ENCODE measurements at places on chromosomes 7 and 10.

GRCh38 chr7:139981511-139981895 is 81.2 kb downstream of the PARP12 start:
- no peaks in the 10 kb centered on the region for H3K36me3 ChIP-seq

DNA sequence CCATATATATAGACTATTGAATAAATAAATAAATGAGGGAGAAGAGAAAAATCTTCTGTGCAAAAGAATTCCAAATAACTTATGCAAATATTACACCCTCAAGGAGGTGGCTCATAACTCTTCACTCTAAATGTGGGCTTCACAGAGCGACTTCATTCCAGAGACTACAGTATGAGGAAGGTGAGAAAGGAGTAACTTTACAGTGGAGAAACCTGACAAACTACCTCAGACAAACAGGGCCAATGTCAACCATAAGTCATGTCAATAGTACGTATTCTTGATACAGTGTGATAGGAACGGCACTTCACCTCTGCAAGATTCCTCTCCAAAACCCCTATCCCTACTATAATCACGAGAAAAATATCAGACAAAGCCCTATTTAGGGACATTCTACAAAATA is 158.4 kb upstream of the NAMPT start:
- H3K27ac ChIP-seq: no peak overlapping the region
- no peak overlapping the region for H3K4me3 ChIP-seq
- no peak for DNase-seq
- no peaks in the 10 kb centered on the region for H3K36me3 ChIP-seq

- no peaks in the 10 kb centered on the region for H3K27me3 ChIP-seq
- DNase-seq: no peak
- no peak overlapping the region for H3K4me3 ChIP-seq
- H3K27ac ChIP-seq: no peak overlapping the region
These were observed 478.7 kb downstream of the GRM8 start for GRCh38 chr7:126774077-126774476.

DNA sequence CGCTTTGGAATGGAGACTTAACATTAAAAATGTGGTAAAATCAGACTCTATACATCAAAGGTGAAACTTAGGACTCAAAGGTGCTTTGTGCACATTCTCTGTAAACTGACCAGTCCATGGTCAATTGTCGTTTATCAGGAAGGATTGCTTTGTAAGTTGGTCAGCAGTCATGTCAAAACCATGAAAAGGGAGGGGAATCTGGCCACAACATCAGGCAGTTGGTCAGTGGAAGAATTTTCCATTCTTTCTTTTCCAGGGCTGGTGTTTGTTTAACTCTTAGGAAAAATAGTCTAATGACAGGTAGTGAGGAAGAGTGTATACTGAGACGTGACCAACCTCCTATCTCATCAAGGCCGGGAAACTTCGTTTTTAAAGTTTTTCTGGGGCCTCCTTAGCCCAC is 226.5 kb downstream of the ADK start:
- no peak overlapping the region for H3K27ac ChIP-seq
- no peak for DNase-seq
- H3K36me3 ChIP-seq: no peaks in the 10 kb centered on the region
